GM23248 (cell line): ENCODE measurements at places on chromosomes 5 and 9. TPM values are rescaled to one million over a fixed set of nuclear protein-coding genes. Genes with fewer than 3 reads are reported as not detected.

Gene EMB
- 0.20 TPM in 1 of 2 replicates, not detected in the other for polyA plus RNA-seq

Gene PCDHGA1
- 0.63 and 0.72 TPM in 2 replicates for polyA plus RNA-seq

Gene LURAP1L
- 25.5 and 26.8 TPM in 2 replicates for polyA plus RNA-seq

Gene LCN9
- polyA plus RNA-seq = not detected in 2 replicates

Gene PCDHGB1
- polyA plus RNA-seq = 0.16 and 0.19 TPM in 2 replicates

Gene PCDHA9
- 0.04 TPM in 1 of 2 replicates, not detected in the other for polyA plus RNA-seq

DNA sequence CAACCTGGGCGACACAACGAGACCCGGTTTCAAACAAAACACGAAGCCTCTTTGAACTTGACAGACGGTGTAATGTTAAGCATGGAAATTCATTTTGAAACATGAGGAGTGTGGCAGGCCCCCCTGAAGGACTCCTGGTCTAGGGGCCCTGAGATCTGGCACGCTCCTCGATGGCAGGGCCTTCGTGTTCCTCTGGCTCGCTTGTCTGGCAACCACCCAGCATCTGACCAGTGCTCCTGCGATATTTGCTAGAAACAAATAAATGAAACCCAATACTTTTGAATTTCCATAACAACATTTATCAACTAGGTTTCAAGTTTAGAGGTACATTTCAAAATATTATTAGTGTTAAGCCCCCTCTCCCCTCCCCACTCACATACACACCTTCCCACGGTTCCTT is 193.0 kb downstream of the ERCC6L2 start:
- DNase-seq = no peak

- DNase-seq = peak; percentile 92
These were observed 42.5 kb upstream of the EXOC3 start for GRCh38 chr5:400282-401145.

- no peak for DNase-seq
These were observed 38.9 kb downstream of the PAM start for GRCh38 chr5:102794047-102794446.

DNA sequence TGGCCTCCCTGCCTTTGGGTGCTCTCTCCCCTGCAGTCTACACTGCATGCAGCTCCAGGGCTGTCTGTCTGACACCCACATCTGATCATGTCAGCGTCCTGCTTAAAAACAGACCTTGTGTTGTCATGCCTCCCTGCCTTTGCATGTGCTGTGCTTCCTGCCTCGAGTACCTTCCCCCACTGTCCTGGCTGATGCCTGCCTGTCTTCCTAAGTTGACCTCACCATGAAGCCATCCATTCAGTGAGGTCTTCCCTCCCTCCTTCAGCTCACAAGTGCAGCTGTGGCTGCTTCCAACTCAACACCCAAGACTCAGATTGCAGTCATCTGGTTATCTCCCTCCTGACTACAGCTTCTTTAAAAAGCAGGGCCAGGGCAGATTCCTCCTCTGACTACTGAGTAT is 5.5 kb downstream of the ANGPTL2 start:
- peak; percentile 57 for DNase-seq

DNA sequence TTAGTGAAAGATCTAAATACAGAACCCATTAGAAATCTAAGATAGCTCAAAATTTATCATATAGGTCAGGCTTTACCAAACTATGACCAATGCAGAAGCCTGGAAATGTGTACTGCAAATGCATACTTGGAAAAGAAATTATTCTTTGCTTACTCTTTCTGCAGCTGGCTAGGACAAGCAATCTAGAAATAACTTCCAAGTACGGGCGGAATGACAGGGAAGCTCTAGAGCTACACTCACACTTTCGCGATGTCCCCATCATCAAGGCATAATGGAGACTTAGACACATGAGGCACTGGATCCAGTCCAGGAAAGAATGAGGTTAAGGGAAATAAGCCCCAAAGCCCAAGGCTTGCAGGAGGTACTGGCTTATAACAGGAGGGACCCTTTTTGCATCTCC is 22.4 kb upstream of the MAP1B start:
- no peak for DNase-seq

DNA sequence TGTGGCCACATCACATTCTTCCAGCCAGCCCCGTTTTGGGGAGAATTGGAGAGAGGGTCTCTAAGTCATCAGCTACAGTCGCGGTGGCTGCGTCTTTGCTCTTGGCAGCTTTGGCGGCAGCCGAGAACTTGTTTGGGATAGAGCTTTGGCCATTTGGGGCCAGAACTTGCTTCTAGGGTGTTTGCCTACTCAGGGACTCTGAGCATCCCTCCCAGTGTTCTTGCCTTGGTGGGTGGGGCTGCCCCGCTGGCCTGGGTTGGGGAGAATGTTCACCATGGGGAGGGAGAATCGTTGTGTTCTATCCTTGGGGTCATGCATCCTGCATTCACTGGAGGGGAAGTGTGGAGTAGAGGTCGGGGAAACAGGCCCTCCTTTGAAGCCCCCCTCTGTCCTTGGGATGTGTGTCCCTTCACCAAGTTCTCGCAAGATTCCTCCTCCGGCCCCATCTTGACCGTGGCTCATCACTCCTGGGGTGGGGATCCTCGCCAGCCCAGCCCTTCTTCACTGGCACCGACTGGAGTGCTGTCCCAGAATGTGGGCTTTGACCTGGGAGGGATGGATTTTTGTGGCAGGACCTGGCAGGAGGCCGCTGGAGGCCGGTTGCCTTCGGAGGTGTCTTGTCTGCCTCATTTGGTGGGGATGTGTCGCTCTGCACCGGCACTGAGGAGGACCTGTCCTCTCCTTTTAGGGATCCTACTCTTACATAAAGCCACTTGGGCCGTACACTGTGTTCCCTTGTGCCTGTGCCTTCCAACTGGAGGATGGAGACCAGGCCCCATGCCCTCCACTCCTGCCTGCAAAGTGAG is 3.5 kb downstream of the PHF2 start:
- DNase-seq = no peak

DNA sequence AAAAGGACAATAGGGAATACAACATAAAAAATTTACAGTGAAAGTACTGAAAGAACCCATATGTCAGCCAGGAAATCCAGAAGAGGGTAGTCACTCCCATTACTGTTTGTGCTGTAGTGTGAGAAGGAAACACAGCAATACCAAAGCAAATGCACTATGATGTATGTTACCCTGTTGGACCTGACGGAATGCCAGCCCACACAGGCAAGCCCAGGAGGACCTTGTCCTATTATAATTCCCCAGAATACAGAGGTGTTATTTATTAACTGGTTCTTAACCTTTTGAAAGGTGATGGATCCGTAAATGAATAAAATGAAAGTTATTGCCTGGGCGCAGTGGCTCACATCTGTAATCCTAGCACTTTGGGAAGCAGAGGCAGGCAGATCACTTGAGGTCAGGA is 79.0 kb downstream of the GDA start:
- no peak for DNase-seq

DNA sequence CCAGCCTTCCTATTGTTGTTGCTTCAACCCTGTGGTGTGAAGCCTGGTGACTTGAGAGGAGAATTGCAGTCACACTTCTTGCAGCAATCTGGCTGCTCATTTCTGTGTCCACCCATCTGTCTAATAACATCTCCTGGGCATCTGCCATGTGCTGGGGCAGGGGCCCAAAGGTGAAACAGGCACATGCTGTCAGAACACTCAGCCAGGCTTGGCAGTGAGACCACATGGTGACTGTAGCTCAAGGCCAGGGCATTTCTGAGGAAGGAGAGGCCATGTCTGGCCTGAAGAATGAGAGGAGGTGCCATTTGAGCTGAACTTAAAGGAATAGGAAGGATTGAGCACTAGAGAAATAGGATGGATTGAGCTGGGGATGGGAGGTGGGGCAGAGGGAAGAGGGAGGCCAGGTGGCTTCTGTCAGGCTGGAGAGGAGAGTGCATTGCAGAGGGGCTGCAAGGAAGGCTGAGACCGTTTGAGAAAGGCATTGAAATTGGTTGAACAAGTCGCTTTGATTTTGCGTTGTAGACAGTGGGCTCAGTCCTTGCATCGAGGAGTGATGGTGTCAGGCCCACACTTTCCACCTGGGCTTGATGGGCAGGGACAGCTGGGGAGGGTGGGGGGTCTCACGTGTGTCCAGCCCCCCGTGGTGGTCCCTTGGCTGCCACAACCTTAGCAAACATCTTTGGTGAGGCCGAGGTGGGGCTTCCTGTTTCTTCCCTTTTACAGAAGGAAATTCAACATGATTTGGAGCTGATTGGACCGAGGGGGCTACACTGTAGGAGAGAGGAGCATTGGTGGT is 222.4 kb downstream of the CACNA1B start:
- DNase-seq = no peak

DNA sequence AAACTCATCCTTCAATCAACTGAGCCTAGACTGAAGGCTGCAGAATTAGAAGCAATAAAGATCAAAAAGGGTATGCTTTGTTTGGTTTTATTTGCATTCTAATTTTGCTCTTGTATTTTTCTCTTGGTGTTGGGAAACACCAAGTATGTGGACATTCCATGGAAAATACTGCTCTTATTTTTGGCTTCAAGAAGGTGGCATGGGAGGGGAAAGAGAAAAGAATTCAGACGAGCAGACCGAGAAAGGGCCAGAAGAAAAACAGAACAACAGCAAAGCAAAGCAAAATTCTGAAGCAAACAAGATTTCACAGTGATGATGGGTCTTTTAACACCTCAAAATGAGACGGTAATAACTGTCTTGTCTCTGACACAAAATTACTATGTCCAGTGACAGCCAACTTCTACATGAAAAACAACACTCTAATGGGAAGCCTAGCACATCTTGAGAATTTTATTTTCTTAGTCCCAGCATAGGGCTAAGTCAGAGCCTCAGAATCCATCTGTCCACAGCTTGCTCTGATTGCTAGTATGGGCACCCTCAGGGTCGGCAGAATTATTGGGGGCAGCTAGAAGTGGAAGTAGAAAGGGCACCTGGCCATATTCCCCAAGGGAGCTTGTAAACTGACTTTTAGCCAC is 26.8 kb downstream of the FREM1 start:
- peak; percentile 19 for DNase-seq

DNA sequence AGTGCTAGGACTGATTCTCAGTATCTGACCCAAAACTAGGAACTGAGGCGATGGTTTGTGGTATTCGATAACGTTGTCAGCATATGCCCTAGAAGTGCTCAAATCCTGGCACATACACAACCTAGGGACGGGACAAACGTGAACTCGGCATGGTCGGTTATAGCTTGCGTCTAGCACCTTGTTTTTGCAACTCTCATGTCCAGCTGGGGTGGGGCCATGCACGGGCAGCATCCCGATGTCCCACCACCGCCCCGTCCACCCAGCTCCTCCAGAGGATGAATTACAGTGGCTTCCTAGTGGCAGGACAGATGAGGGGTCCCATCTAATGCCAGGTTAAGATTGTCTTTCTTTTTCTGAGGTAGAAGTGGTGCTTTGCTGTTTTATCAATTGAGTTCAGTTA is 31.6 kb downstream of the PROP1 start:
- DNase-seq = no peak

DNA sequence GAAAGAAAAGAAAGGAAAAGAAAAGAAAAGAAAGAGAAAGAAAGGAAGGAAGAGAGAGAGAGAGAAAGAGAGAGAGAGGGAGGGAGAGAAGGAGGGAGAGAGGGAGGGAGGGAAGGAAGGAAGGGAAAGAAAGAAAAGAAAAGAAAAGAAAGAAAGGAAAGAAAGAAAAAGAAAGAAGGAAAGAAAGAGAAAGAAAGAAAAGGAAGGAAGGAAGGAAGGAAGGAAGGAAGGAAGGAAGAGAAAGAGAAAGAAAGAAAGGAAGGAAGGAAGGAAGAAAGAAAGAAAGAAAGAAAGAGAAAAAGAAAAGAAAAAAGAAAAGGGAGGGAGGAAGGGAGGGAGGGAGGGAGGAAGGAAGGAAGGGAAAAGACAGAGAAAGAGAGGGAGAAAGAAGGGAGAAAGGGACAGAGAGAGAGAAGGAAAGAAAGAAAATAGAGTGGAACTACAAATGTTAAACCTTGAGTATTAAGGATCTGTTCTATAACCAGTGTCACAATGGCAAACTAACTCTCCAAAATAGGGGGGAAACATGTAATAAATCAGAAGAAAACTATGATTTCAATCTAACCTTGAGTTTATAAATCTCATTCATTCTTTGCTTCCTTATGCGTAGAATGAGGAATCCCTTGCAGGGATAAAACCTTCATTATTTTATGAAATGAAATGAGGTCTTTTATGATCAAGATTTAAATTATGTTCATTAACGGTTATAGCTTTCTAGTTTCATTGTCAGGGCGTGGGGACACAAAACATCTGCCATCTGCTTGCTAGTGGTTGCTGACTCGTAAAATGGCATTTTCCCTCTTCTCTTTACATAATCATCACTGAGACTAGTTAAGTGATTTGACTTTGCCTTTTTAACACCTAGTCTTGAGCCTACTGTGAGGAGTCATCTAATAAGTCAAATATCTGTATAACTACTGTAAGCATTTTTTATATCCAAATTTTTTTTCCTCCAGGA is 40.7 kb upstream of the RAD23B start:
- DNase-seq = peak; percentile 67

GRCh38 chr5:154059583-154059982 is 20.8 kb downstream of the MFAP3 start:
- no peak for DNase-seq

GRCh38 chr5:174355995-174356394 is 310.5 kb downstream of the NSG2 start:
- DNase-seq = no peak

DNA sequence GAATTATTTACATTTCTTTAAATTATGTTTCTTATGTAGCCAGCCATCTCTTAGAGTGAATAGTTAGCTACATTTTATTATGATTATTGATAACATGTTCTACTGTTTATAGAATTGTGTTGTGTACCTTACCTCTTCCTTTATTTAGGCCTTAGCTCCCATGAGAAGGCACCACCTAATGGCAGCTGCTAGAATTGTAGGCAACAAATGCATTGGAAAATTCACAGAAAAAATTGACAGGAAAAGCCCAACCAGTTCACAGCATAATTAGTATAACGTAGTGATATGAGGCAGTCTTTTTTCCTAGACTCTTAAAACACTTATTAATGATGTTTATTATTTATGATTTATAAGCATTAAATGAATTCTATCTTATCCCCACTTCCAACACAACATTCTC is 175.8 kb downstream of the WDR70 start:
- DNase-seq = no peak

DNA sequence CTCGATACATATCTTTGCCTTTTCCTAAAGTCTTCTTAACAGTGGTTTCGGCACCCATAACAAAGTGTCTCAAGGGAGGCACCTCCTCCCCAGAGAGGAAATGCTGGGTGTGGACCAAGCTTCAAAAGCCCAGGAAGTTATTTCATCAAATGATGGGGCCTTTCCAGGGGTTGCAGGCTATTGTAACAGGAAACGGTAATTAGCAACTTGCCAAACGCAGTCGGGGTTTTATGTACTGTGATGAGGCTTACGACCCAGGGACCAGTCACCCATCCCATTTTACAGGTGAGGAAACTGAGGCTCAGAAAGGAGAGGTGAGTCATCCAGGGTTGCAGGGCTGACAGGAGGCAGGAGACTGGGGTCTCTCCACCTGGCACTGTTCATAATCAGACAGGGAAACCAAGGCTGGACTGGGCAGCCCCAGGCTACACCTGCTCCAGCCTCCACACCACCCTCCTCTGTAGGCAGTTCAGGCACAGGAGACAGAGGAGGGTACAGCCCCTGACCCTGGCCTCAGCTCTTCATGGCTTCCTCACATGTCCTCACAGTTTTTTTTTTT is 30.0 kb upstream of the SUSD3 start:
- no peak for DNase-seq

DNA sequence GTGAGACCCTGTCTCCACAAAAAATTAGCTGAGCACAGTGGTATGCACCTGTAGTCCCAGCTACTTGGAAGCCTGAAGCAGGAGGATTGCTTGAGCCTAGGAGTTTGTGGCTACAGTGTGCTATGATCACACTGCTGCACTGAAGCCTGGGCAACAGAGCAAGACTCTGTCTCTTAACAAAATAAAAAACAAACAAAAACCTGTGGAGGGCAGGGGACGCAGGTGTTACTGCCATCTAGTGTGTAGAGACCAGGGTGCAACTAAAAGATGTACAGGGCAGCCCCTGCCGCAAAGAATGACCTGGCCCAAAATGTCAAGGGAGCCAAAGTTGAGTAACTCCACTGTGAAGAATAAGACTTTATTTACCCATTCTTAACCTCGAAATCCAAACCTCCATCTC is 27.1 kb downstream of the ASPN start:
- DNase-seq = no peak
